ENCODE measurements at places on chromosomes 3 and 15.

- no peak overlapping the region for H3K4me3 ChIP-seq
These were observed 124.2 kb upstream of the ADPGK start for GRCh38 chr15:72907733-72908132.

DNA sequence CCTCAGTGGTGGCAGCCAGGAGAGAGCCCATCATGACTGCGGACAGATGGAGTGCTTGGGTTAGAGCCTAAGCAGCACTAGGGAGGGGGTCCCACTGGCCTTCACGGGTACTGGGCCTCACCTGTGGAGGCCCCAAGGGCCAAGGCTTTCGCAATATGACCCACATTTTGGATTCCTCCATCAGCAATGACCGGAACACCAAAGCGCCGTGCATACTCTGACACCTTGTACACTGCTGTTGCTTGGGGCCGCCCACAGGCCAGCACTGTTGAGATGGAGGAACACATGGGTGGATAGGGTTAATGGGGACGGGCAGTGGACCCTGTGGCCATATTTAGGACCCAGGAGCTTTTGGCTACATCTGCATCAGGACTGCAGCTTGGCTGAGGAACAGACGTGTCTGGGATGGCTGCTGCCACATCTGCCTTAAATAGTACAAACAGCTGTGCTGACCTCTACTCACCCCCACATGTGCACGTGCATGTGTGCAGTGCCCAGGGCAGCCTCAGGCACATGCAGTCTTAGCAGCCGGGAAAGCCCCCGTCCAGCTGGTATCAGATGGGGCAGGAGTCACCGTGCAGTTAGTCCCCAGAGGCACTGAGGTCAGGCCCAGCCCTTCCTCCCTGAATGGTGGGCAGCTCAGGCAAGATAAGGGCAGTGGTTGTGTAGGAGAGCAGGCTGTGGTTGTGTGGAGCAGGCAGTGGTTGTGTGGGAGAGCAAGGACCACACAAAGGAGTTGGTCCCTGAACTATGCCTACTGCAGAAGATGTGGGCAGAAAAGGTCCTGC lies 3.3 kb downstream of the NDUFAF3 start:
- no peak overlapping the region for H3K4me3 ChIP-seq
- H3K4me1 ChIP-seq: peaks cover 68% of the 10 kb centered on the region
- H3K36me3 ChIP-seq: peaks cover 76% of the 10 kb centered on the region
- H3K27ac ChIP-seq: no peak overlapping the region
- DNase-seq: no peak

DNA sequence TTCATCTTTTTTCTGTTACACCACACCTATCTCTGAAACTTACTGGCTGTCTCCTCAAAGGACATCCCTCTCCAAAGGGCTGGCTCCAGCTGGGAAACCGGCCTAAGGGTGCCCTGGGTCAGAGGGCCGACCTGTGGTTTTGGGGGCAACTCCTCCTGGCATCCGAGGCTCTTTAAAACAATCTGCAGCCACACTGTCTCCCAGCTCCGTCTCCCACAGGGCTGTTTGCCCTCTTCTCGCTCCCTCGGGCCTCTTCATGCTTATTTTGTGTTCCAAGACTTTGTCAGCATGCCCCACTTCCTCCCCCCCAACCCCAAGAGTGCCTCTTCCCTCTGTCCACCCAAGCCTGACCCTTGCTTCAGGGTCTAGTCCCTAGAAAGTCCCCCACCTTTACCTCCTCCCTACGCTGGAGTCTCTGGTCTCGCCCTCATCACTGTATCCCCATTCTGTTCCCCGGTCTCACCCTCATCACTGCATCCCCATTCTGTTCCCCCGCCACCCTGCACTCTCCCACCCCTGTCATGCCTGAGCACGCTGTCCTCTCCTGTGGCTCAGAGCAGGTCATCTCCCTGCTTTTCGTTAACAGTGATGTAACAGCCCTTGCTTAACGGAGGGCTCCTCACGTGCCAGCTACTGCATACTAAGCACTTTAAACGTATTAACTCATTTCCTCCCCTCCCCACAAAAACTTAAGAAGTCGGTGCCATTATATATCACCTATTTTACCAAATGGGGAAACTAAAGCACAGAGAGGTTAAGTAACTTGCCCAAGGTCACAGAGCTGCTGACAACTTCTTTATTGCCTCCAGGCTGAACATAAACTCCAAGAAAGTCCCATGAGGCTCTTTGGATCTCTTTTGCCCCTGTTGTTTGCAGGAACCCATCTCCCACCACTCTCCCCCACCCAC lies 1.1 kb upstream of the CSK start:
- peak; percentile 62 for DNase-seq
- H3K27me3 ChIP-seq: no peaks in the 10 kb centered on the region
- H3K4me1 ChIP-seq: peaks cover 62% of the 10 kb centered on the region
- peak overlapping the region; percentile 94 for H3K27ac ChIP-seq
- H3K36me3 ChIP-seq: peaks cover 35% of the 10 kb centered on the region
- peak overlapping the region; percentile 95 for H3K4me3 ChIP-seq

DNA sequence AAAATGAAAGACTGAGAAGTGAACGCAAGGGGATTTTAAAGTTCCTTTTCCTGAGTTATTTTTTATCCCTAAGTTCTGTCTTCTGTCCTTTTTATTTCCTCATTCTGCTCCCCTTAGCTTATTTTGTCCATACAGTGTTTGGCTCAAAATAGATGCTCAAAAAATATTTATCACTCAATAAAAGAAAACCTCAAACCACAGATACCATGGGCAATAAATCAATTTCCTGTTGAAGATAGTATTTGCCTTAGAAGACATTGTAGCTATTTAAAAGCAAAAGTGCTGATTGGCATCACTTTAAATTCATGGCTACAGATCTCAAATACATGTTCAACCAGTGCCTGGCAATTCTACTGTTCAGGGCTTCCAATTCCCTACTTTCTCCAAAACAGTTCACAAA lies 316.5 kb upstream of the ADAMTS9 start:
- no peaks in the 10 kb centered on the region for H3K36me3 ChIP-seq
- no peak overlapping the region for H3K27ac ChIP-seq
- no peak overlapping the region for H3K4me3 ChIP-seq

- DNase-seq: no peak
- no peak overlapping the region for H3K4me3 ChIP-seq
- H3K36me3 ChIP-seq: peaks cover 28% of the 10 kb centered on the region
- no peaks in the 10 kb centered on the region for H3K27me3 ChIP-seq
These were observed 159.9 kb downstream of the KLF13 start for GRCh38 chr15:31486506-31486905.

DNA sequence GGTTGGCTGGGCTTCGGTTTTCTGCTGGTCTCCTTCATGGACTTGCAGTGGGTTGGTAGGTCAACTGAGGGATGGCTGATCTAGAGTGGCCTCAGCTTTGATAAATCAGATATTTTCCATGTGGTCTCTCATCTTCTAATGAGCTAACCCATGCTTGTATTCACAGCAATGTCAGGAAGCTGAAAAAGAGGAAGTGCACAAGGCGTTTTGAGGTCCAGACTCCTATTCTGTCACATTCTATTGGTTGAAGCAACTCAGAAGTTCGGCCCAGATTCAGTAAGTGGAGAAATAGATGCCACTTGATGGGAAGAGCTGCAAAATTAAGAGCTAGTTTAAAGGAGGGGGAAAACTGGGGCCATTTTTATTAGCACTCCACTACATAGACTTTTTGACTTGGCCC lies 361.2 kb downstream of the DIPK2A start:
- H3K27me3 ChIP-seq: no peaks in the 10 kb centered on the region
- H3K4me1 ChIP-seq: no peaks in the 10 kb centered on the region
- H3K36me3 ChIP-seq: no peaks in the 10 kb centered on the region
- H3K4me3 ChIP-seq: no peak overlapping the region
- no peak overlapping the region for H3K27ac ChIP-seq
- DNase-seq: no peak

- no peaks in the 10 kb centered on the region for H3K4me1 ChIP-seq
- no peaks in the 10 kb centered on the region for H3K27me3 ChIP-seq
- H3K36me3 ChIP-seq: no peaks in the 10 kb centered on the region
- no peak overlapping the region for H3K27ac ChIP-seq
- H3K4me3 ChIP-seq: no peak overlapping the region
- DNase-seq: no peak
These were observed 1106.8 kb downstream of the ROBO1 start for GRCh38 chr3:78660957-78661356.

- H3K4me1 ChIP-seq: no peaks in the 10 kb centered on the region
- H3K27ac ChIP-seq: no peak overlapping the region
- DNase-seq: no peak
- no peak overlapping the region for H3K4me3 ChIP-seq
- H3K27me3 ChIP-seq: no peaks in the 10 kb centered on the region
These were observed 51.8 kb downstream of the MITF start for GRCh38 chr3:69791106-69791505.

GRCh38 chr3:106126067-106126845 lies 257.4 kb upstream of the CBLB start:
- no peak for DNase-seq
- H3K36me3 ChIP-seq: peaks cover 3% of the 10 kb centered on the region

GRCh38 chr15:80015156-80015555 lies 44.2 kb upstream of the BCL2A1 start:
- H3K4me3 ChIP-seq: no peak overlapping the region
- no peaks in the 10 kb centered on the region for H3K36me3 ChIP-seq
- no peaks in the 10 kb centered on the region for H3K4me1 ChIP-seq
- no peak overlapping the region for H3K27ac ChIP-seq

- peaks cover 39% of the 10 kb centered on the region for H3K36me3 ChIP-seq
- peak overlapping the region; percentile 32 for H3K4me3 ChIP-seq
- peak; percentile 44 for DNase-seq
- H3K27me3 ChIP-seq: no peaks in the 10 kb centered on the region
- H3K27ac ChIP-seq: peak overlapping the region; percentile 83
These were observed 9.2 kb downstream of the EIF3J start for GRCh38 chr15:44545913-44546802.

- H3K27ac ChIP-seq: no peak overlapping the region
- H3K4me1 ChIP-seq: no peaks in the 10 kb centered on the region
- no peaks in the 10 kb centered on the region for H3K27me3 ChIP-seq
- no peak for DNase-seq
- no peaks in the 10 kb centered on the region for H3K36me3 ChIP-seq
- H3K4me3 ChIP-seq: no peak overlapping the region
These were observed 181.8 kb downstream of the OXSM start for GRCh38 chr3:25971736-25972135.

DNA sequence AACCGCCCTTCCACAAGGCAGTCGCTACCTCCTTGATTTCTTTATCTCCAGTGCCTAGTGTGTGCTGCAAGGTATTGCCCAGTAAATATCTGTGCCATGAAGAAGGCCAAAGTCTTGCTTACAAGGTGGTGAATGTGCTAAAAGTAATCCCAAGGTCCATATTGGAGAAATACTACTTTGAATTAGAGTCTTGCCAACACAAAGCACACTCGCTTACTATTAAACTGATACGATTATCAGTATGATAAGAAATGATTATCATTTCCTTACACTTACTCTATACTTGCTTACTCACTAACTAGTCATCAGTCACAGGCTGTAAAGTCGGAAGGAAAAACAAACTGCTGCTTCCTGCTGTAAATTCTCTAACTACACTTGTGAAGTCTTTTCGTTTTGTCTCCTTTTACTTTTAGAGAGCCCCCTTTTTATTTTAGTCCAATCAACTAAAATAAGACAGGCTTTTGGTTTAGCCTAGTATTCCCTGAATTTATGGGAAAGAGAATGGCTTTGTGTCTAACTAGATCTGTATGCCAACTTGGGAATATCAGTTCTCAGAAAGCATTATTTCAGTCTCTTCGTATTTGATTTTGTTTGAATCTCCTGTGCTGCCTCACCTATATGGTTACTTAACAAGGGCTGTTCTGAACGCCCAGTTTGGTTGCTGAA lies 107.1 kb upstream of the TSC22D2 start:
- no peak for DNase-seq
- no peaks in the 10 kb centered on the region for H3K4me1 ChIP-seq

GRCh38 chr3:134487406-134487805 lies 1.5 kb downstream of the CEP63 start:
- H3K27ac ChIP-seq: peak overlapping the region; percentile 84
- H3K4me1 ChIP-seq: peaks cover 38% of the 10 kb centered on the region
- no peaks in the 10 kb centered on the region for H3K27me3 ChIP-seq
- H3K36me3 ChIP-seq: peaks cover 26% of the 10 kb centered on the region

GRCh38 chr3:184320104-184320445 lies 5.7 kb downstream of the EIF4G1 start:
- H3K27me3 ChIP-seq: no peaks in the 10 kb centered on the region
- peaks cover 76% of the 10 kb centered on the region for H3K36me3 ChIP-seq
- H3K4me3 ChIP-seq: no peak overlapping the region
- DNase-seq: no peak
- peaks cover 31% of the 10 kb centered on the region for H3K4me1 ChIP-seq

DNA sequence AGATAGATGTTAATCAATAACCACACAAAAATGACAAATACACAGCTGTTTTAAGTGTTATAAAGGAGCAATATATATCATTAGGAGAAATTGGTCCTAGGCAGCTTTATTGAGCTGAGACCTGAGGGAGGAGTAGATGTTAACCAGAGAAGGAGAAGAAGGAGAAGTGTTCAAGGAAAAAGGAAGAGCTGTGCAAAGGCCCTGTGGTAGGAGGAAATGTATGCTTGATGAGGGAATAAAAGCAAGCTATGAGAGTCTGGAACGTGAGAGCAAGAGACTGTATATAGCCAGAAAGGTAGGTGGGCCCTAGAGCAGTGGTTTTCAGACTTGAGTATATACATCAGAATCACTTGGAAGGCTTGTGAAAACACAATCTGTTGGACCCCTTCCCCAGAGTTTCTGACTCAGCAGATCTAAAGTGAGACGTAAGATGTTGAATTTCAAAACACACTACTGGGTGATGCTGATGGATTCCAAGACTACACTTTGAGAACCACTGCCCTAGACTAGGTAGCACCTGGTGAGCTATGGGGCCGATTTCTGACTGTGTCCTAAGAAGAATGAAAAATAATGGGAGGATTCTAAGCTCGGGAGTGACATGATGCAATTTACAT lies 342.3 kb upstream of the ADAMTS9 start:
- H3K27me3 ChIP-seq: no peaks in the 10 kb centered on the region
- H3K27ac ChIP-seq: no peak overlapping the region
- DNase-seq: no peak
- H3K4me1 ChIP-seq: no peaks in the 10 kb centered on the region
- H3K4me3 ChIP-seq: no peak overlapping the region

DNA sequence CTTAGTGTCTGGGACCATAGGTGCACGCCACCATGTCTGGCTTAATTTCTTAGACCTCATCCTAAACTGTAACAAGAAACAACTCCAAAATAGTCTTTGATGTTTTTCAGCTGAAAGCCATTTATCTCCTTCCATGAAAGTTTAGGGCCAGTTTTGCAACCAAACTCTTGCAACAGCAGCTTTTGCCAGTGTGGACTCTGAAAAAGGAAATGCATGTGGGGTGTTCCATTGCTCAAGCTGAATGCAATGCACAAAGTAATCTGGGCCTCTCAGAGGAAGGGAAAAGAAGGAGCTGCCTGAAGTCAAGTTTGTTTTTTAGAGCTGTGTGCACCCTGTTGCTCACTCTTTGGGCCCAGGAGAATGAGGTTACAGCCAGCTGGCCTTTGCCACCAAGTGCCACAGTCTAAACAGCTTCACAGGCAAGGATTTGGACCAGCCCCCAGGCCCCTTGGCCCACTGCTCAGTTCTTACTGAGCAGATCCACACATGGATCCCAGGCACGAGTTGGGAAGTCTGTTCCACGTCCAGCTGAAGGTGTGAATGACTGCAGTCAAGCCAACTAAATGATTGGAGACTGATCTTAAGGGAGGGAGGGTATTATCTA lies 212.3 kb upstream of the LRRFIP2 start:
- H3K27ac ChIP-seq: no peak overlapping the region
- H3K27me3 ChIP-seq: no peaks in the 10 kb centered on the region
- no peak for DNase-seq
- H3K4me1 ChIP-seq: no peaks in the 10 kb centered on the region

Measured in activated CD8-positive, alpha-beta T cell treated with anti-CD3 and anti-CD28 coated beads, Interleukin-2, amount 10 ng/mL, durations not matched to agents 7 days and 5 days (primary cell).